ENCODE measurements at places on chromosomes 16 and 17.

DNA sequence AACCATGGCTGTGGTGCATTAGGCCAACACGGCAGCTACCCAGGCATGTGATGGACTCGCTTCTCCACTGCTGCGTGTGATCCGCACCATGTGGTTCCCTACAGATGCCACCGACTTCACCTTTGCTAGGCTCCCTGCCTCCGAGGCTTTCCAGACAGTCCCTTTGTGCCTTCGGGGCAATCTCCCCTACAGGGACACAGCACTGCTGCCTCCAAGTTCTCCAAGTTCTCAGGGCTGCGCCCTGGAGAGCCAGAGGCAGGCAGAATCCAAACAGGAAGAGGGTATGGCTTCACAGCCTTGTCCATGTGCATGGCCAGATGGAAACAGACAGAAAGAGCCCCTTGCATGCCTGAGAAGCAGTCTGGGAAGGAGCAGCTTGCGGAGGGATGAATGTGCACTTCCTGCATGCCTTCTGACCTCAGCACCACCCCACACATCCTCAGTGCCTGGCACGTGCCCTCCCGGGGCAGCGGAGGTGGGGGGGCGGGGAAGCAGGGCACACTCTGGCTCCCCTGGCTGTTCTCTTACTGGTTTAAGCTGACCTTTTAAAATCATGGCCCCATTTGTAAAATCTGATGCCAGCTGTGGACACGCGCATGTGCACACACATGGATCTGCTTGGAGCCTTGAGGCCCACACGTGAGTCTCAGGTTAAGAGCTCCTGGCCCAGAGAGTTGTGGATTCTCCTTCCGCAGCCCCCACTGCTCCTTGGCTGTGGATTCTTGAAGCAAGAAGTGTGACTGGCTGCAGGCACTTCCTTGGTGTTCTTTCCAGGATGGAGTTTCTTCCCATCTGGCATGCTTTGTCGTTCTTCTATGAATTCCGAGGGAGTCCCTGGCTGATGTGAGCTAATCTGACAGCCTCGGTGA, 55.3 kb upstream of the MTSS2 start:
- DNase-seq, result no peak

DNA sequence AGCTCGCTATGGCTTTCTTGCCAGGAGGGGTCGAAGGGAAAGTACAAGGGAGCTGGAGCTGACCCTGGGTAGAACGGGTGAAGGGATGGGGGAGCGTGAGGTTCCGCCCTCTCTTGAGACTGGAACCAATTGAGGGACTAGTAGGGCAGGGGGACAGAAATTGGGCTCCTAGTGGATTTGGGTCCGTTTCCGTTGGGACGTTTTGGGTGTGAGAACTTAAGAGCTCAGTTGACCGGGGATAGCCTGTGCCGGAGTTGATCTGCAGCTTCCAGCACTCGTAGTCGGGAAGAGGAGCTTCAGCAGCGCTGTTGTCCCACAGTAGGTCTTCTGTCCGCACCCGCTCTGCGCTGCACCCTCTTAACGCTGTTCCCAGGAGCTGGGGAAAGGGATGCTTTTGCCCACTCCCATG, 481 bp downstream of the CNTROB start:
- DNase-seq, result peak; percentile 71

DNA sequence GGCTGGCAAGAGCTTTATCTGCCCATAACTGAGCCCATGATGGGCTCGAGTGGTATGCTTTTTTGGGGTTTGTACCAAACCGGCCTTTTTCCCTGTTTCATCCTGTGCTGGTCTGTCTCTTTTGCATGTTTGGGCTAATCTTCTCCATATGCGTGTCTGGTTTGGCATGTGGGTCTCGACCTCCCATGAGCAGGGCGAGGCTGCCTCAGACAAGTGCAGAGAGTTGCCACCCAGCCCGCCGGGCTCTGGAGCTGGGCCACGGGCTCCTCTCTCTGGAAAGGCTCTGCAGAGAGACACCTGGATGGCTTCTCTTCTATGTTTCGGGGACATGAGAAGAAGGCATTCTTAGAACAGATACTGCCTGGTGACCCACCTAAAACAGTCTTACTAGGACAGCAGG, 67.8 kb upstream of the TBX2 start:
- DNase-seq, result no peak

DNA sequence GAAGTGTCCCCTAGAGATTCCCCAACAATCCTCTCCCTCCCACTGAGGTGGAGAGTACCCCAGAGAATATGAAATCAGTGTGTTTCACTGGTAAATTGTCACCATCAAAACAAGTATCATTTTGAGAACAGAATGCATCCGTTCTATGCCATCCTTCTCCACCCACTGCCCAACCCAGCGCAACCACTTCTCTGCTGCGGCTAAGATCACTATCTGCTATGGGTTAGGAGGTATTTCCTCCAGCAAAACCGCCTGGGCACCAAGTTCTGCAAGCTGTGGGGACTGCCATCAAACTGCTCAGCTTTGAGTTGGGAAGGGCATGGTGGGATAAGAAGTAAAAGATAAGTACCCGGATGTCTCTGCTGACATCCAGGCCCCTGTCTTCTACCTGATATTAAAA, 24.4 kb downstream of the CNTNAP1 start:
- DNase-seq, result no peak

GRCh38 chr17:17749921-17750320, 68.7 kb downstream of the RAI1 start:
- DNase-seq, result peak; percentile 62

GRCh38 chr17:6470146-6470718, 26.0 kb downstream of the PIMREG start:
- no peak for DNase-seq

GRCh38 chr16:81645266-81645694, 133.8 kb upstream of the PLCG2 start:
- DNase-seq, result peak; percentile 46

GRCh38 chr16:77308163-77308561, 109.0 kb downstream of the SYCE1L start:
- DNase-seq, result no peak

GRCh38 chr17:58680038-58680369, 11.8 kb downstream of the TEX14 start:
- no peak for DNase-seq

GRCh38 chr16:47198180-47198575, 54.4 kb upstream of the NETO2 start:
- DNase-seq, result no peak

GRCh38 chr16:78697426-78697825, 598.0 kb downstream of the WWOX start:
- no peak for DNase-seq

DNA sequence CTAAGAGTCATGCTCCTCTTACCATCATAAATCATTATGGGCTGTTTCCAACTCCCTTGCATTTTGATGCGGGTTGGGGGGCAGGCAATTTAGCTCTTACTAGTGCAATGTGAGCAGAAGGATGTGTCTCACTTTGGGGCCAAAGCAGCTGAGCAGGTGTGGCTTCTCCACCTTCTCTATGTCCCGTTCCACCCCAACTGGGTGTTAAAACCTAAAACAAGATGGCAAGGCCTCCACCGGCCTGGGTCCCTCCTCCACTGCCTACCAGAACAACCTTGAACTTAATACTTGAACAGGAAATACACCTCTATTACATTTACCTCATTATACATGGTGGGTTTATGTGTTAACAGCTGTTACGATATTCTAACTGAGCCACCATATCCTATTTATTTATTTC, 52.8 kb downstream of the TOX3 start:
- peak; percentile 68 for DNase-seq

DNA sequence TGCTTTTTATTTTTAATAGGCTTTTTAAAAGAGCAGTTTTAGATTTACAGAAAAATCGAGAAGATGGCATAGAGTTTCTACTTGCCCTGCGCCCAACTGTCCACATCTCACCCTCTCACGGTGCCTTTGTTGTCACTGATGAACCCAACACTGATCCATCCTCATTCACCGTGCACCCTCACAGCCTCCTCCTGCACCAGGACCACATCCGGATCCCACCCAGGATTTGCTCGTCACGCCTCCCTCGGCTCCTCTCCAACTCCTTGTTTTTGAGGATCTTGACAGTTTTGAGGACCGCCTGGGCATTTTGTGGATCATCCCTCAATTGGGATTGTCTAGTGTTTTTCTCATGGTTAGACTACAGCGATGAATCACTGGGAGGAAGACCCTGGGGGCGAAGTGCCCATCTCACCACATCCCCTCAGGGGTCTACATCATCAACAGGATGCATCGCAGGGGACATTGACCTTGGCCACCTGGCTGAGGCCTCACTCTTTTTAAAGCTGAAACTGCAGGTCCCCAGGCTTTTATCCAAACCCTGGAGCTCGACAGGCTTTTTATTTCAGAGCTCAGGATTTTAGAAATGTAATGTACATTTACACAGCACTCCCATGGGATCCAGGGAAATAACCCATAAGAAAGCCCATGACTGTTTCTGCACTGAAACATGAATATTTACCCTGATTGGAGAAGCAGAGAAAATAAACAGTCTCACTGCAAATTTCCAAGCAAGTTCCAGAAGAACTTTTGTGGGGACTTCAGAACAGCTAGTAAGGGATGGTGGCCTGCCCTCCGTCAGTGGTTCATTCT, 71.8 kb upstream of the ZNF469 start:
- DNase-seq, result no peak

- no peak for DNase-seq
Measured at GRCh38 chr17:7101531-7101930, 13.1 kb downstream of the ASGR2 start.

- DNase-seq, result no peak
Measured at GRCh38 chr17:9755083-9755482, 36.3 kb downstream of the DHRS7C start.

- no peak for DNase-seq
Measured at GRCh38 chr16:56933828-56934598, 2.1 kb downstream of the HERPUD1 start.

DNA sequence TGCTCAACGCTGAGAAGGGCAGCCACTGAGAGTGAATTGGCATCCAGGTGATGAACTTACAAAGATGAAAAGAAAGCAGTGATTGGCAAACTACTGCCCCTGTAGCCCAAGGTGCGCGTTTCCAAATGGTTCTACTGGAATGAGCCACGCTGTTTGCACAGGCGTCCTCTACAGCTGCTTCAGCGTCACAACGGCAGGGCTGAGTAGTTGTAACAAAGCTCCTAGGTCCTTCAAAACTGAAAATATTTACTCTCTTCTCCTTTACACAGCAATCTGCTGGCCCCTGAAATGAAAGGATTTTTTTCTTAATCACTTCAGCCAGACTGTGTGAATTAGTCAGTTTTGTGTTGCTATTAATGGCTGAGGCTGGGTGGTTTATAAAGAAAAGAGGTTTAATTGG, 107.2 kb upstream of the FOXF1 start:
- DNase-seq, result no peak

DNA sequence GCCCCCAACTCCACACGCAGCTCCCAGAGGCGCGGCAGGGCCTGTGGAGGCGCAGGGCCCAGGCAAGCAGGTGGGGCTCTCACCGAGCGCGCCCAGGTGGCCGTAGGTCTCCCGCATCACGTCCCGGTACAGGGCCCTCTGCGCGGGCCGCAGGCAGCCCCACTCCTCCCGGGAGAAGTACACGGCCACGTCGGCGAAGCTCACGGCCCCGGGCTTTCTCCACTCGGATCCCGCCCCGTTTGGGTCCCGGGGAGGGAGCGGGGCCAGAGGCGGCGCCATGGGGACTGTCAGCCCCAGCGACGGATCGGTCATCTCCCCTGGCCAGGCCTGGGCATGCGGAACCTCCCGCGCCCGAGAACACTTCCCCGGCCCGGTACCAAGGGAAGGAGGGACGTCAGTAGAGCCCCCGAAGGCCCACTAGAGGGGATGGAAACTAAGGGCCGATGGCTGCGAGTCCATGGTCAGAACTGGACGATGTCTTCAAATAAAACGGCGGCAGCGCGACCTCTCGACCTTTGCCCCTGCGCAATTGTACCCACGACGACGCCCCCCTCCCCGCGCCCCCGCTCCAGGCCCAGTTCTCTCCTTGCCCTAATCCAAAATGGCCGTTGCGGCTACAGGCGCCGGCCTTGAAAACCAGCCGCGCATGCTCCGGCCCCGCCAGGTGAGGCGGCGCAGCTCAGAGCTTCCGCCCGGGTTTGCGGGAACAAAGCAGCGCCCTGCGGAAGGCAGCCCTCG, at the start of gene ZNF747:
Gene ZNF747, minus strand, starts transcription at position 491 of the 738 bp plus-strand sequence. Its CDS starts 179 bp downstream, at position 312.
- DNase-seq, result peak; percentile 95

DNA sequence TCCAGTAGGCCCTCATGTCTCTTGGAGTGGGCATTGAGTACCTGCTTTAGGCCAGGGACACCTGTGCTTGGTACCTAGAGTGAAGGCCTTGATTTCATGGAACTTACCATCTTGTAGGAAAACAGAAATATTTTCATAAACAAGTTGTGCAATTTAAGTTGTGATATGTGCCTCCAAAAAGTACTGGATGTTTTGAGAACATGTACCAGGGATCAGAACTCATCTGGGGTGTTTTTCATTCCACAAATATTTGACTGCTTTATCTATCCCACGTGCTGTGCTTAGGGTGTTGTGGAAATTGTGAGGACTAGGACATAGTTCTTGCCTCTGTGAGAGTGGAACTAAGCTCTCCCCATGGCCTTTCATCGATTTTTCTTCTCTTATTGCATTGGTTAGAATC, 8.8 kb downstream of the NKD1 start:
- no peak for DNase-seq

- DNase-seq, result no peak
Measured at GRCh38 chr17:68860941-68861340, 94.3 kb downstream of the ABCA8 start.

DNA sequence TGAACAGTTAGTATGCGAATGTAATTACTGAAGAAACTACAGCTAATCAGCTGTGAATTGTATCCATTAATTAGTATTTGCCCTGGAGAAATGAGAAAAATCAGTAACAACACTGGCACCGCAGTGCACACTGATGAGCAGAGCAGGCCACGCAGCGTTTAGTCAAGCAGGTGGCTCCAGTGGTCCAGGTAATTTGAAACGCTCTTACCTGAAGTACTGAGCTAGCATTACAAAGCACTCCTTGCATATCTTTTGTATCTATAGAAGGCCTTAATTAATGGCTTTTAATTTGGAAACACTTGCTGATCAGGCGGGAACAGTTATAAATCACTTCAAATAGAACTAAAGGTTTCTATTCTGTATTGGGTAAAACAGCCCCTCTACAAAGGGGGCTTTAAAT, 76.4 kb downstream of the TOX3 start:
- peak; percentile 88 for DNase-seq

- DNase-seq, result peak; percentile 94
Measured at GRCh38 chr17:7046127-7046724, 2.3 kb upstream of the SLC16A11 start.

DNA sequence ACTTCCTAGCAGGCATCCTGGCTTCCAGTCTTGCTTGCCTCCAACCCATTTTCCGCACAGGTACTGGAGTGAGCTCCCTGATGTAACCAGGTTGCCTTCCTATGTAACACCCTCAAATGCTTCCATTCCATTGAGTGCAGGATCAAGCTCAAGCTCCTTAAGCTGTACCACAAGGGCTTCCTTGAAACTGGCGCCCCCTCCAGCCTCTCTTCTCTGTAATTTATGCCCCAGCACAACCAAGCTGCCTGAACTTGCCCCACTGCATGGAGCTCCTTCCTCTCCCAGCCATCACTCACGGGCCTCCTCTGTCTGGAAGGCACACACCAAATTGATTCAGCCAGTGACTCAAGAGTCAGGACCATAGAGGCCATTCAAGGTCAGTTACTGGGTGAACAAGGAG, 234.8 kb upstream of the RPL38 start:
- DNase-seq, result no peak

- DNase-seq, result no peak
Measured at GRCh38 chr17:49383060-49383459, 21.0 kb upstream of the ZNF652 start.

- DNase-seq, result peak; percentile 19
Measured at GRCh38 chr16:82460766-82461165, 166.0 kb upstream of the CDH13 start.

Data from NCI-H510A treated with DMSO at 0.1 percent for 48 hours (cell line).